Ureter (tissue), 1 donor: ENCODE measurements at places on chromosomes 5 and 9. TPM values are rescaled to one million over a fixed set of nuclear protein-coding genes. Genes with fewer than 3 reads are reported as not detected.

Gene LPAR1
- total RNA-seq: 67.6 TPM

Gene NACC2
- 36.0 TPM for total RNA-seq

Gene ZNF354B
- total RNA-seq: 15.6 TPM

Gene NRARP
- 7.1 TPM for total RNA-seq

Gene MAST4
- total RNA-seq: 114 TPM

Gene EGR1
- 41.6 TPM for total RNA-seq
